ENCODE measurements at places on chromosomes 4 and X.

DNA sequence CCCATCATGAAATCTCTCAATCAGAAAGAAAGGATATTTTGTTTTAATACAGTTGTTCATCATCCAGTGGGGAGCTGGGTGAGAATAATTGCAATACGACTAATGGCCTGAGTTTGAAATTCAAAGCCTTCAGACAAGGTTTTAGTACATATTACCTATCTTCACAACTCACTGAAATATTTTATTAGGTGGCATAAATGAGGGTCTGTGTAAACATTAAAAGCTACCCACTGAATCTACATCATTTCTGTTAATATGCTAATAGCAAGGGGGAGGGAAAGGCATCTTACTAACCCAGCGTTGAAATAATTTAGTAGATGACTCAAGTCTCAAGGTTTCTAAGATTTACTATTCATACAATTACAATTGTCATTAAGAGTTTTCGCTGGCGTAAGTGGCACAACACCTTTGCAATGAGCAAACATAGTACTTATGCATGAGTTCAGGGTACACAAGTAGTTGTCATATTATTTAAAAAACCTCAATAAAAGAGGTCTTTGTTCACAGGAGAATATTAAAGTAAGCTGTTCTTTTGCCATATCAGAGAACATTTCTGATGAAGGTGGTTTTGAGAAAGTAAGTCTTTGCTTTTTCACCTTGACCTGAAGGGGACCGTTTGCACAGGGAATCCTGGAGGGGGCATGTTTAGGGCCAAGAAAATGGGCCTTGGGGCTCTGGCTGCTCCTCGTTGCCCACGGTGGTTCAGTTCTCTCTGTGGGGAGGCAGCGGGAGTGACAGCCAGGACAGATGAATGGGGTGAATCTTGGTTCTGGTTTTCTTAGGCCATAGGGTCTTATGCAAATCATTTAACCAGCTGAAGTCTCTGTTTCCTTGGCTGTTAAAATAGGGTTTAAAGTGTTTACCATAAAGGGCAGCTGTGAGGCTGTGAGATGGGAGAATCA is 4.5 kb upstream of the RHOH start:
- no peak for DNase-seq

GRCh38 chrX:22060415-22061280 is 28.5 kb downstream of the PHEX start:
- DNase-seq, result no peak

DNA sequence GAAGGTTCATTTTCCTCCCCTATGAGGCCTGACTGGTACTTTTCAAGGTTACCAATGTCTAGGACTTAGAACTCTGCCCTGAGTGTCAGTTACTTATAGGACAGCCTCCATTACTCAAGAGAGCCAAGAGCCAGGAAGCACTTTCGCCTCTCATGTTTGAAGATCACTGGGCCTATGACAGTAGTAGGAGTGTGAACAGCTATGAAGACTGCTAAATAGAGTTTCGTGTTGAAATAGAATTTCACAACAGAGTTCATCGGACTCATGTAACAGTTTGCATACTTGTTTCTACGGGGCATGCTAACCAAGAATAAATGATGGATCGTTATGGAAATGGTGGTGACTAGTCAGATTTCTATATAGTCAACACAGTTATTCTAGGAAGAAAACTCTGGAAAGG is 97.8 kb upstream of the GPC4 start:
- no peak for DNase-seq

- no peak for DNase-seq
Measured at GRCh38 chrX:51795136-51795535, 51.9 kb downstream of the GSPT2 start.

- no peak for DNase-seq
Measured at GRCh38 chr4:3044870-3045819, 29.2 kb downstream of the HTT-AS start.

GRCh38 chr4:102174719-102175189 is 170.5 kb downstream of the SLC39A8 start:
- no peak for DNase-seq

DNA sequence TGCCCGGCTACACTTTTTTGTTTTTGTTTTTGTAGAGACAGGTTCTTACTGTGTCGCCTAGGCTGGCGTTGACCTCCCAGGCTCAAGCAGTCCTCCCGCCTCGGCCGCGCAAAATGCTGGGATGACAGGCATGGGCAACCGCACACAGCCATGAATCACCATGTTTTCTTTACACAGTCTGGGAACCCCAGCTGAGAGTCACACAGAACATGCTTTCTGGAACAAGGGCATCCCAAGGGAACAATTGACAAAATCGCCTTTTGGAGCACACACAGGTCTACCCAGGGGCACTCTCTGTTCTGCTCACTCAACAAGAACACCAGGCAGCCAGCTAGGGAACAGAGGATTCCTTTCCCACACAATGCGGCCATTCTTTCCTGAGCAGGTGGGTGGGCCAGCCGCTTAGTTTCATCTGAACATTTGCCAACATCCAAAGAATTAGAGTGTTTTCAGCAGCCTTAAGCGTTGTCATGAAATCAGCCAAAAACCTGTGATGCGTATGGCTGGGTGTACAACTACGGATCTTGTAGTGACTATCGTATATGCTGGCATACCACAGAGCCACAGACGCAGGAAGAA is 15.7 kb downstream of the PRKX start:
- no peak for DNase-seq

DNA sequence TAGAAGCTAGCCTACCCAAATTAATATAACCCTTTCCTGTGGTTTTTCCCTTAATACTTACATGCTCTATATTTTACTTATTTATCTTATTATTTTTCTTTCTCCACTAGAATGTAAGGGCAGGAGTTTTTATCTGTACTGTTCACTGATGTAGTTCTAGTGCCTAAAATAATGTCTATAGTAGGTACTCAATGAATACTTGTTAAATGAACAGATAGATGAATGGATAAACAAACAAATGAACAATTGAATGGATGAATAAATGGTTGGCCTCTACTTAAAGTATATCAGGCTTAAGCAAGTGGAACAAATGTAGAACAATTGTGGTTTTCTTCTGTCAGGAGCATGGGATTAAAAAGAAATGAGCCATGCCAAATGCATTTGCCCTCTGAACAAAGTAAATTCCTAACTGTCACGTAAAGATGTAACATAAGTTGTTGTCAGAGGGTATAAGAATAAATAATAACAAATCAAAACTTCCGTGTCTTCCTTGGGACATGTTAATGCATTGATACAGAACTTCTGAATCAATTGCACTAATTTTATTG is 54.1 kb downstream of the SYTL5 start:
- DNase-seq, result no peak

GRCh38 chr4:4875611-4876010 is 16.1 kb downstream of the MSX1 start:
- DNase-seq, result no peak

DNA sequence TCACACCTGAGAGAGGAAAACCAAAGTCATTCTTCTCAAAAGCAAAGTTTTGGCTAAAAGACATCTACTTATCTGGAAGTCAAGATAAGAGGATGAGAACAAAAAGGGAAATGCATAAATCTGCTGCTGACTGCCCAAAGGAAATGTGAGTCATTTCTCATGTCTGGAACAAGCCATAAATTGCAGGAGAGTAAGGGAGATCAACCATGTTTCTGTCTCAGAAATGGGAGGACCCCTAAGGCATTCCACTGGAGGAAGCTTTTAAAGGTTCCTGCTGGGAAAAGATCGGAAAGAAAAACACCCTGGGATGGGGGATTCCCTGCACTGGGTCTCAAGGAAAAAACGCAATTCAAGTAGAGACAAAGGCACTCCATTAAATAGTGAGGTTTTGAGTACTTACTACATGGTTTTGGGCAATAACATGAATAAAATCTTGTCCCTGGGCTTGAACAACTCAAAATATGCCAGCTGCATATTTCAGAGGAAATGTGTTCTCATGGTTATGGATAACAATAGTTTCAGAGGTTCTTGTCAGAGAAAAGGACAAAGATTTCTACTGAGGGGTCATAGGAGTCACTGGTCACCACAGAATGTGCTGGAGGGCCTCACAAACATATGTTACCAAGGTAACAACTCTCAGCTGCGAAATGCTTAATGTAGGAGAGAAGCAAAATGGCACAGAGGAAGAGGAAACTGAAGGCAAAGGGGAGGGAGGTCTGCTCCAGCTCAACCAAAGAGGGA is 19.3 kb downstream of the GPR143 start:
- no peak for DNase-seq

- no peak for DNase-seq
Measured at GRCh38 chrX:129193357-129193756, 329.9 kb downstream of the SMARCA1 start.

DNA sequence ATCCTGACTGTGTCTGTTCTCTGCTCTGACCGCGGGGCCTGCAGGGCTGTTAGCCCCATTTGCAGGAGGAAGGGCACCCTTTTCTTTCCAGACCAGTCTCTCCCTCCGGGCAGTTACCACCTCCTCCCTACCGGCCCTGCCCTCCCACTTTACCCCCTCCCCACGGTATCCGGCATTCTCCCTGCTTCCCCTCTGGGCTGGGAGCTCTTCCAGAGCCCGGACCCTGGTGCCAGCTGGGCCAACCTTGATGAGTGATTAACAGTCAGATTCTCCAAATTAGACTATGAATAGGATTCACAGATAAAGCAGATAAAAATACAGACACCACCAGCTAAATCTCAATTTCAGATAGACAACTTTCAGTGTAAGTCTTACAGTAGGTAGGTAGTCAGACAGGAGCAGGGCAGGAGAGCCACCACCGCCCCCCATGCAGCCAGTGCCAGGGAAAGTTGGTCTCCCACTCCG is 23.4 kb upstream of the WFS1 start:
- DNase-seq, result no peak

- DNase-seq, result no peak
Measured at GRCh38 chrX:38426785-38427184, 74.4 kb downstream of the OTC start.

DNA sequence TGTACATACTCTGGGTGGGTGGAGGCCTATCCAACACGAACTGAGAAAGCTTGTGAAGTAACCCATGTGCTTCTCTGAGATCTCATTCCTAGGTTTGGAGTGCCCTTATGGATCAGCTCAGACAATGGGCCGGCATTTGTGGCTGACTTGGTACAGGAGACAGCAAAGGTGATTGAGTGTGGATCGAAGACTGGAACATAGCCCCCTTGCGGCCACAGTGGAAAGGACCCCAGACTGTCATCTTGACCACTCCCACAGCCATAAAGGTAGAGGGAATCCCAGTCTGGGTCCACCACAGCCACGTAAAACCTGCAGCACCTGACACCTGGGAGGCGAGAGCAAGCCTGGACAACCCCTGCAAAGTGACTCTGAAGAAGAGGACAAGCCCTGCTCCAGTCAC is 598.0 kb upstream of the AADAT start:
- DNase-seq, result no peak

DNA sequence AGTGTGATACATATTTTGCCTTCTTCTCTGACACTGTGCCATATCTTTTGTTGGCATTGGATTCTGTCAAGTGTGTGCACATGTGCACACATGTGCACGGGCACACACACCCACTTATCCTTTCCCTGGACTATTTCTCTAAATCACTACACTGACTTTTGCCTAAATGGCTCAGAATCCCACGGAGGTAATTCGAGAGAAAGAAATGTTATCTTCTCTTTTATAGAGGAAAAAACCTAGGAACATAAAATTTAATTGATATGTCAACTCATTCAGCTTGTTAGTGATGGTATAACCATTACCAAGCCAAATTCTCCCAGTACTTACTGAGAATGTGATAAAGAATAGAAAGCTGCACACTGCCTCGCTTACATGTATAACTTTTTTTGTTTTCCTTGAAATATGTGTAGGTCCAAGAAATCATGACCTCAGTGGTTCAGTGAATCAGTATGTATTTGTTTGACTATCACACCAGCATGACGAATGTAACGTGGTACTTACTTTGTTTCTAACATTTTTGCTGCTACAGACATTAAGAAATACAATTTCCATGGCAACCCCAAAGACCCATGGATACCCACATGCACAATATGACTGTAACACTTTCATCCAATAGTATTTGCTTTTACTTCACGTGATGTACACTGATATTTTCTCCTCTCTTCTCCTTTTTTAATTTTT is 163.0 kb downstream of the PCDH7 start:
- DNase-seq, result no peak

DNA sequence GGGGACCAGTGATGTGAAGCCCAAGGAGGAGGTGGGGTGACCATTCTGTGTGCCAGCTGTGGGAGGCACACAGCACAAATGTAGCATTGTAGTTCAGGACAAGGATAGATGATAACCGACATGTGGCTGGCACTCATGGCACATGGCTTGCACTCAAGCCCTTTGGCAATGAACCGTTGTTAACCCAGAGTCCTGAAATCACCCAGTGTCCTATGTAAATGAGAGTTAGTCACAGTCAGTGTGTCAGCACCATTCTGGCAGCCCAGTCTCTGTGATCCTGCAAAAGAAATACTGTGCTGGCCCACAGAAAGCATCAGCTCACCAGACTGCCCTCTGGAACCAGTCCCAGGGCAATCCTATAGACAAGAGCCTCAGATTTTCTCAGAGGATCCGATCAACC is 339.3 kb downstream of the MID1IP1 start:
- no peak for DNase-seq

DNA sequence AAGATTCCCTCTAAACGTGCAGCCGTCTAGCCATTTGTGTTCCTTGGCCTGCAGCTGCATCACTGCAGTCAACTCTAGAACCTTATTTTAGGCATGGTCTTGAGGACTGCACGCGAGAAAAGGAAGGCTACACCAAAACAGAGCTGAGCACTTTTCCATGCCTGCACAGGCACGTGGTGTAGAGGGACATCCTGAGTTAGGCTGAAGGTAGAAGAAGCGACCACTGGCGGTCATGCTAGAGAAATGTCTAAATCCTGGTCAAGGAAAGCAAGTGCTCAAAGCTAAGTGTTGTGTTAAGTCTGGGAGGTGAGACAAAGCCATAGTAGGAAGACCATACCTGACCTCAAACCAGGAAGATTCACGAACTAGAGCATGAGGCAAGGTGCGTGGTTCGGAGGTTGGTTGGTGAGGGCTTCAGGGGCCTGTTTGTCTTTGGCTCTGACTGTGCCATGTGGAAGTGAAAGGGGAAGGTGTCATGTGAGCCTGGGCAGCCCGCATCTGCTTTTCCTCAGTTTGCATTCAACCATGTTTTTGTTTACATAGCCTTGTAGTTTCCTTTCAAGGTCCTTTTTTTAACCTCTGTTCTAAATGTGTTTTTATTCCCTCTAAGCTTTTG is 203.8 kb downstream of the AASDH start:
- DNase-seq, result no peak

DNA sequence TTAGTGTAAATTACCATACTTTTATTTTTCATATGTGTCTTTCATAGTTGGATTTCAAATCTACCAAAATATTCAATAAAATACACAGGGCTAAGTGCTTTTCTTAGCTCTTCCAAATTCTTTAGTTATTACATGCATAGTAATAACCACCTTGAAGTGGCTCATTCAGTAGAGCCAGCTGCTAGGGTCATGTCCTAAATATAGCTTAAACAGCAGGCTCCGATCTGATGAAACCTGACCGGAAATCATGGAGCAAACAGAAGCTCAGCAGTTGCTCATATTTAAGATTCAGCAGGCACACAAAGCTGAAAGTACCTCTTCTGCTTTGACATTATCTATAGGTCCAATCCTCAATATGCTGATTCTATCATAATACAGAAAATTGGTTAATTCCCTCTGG is 1470.4 kb downstream of the ADGRL3 start:
- DNase-seq, result no peak

- DNase-seq, result no peak
Measured at GRCh38 chr4:57499786-57500185, 389.6 kb upstream of the IGFBP7 start.
